ENCODE measurements at places on chromosomes 7 and 10. TPM values are rescaled to one million over a fixed set of nuclear protein-coding genes. Genes with fewer than 3 reads are reported as not detected.

The LIPM gene
- polyA plus RNA-seq: not detected

The OPALIN gene
- polyA plus RNA-seq: not detected

The FAM241B gene
- polyA plus RNA-seq: 0.39 TPM

The STAG3 gene
- 21.2 TPM for polyA plus RNA-seq

The PAX4 gene
- polyA plus RNA-seq: not detected

The TACC2 gene
- polyA plus RNA-seq: 122 TPM

The AQP1 gene
- polyA plus RNA-seq: 91.6 TPM

The GRB10 gene
- 13.4 TPM for polyA plus RNA-seq

The ERVW-1 gene
- polyA plus RNA-seq: 1.4 TPM

The KCNIP2 gene
- polyA plus RNA-seq: 4.3 TPM

The ATG9B gene
- 0.73 TPM for polyA plus RNA-seq

The NCOA4 gene
- 124 TPM for polyA plus RNA-seq

The AS3MT gene
- polyA plus RNA-seq: 8.3 TPM

The EPHB6 gene
- polyA plus RNA-seq: 4.2 TPM

The AGR3 gene
- polyA plus RNA-seq: not detected

The FAM170B gene
- not detected for polyA plus RNA-seq

The CXCL12 gene
- polyA plus RNA-seq: 206 TPM

The LRRD1 gene
- 0.44 TPM for polyA plus RNA-seq

The ASIC3 gene
- 6.8 TPM for polyA plus RNA-seq

The ADGRA1 gene
- 2.5 TPM for polyA plus RNA-seq

The NUTM2E gene
- 0.59 TPM for polyA plus RNA-seq

All from forelimb muscle (tissue), 1 donor.